Hippocampal formation (tissue), 2 donors: ENCODE measurements at places on chromosomes 5 and 9.
A peak's percentile ranks its signal among the peaks of the same experiment; 100 is the strongest.

GRCh38 chr5:154523709-154524108 lies 45.7 kb upstream of the HAND1 start:
- no peak for DNase-seq

DNA sequence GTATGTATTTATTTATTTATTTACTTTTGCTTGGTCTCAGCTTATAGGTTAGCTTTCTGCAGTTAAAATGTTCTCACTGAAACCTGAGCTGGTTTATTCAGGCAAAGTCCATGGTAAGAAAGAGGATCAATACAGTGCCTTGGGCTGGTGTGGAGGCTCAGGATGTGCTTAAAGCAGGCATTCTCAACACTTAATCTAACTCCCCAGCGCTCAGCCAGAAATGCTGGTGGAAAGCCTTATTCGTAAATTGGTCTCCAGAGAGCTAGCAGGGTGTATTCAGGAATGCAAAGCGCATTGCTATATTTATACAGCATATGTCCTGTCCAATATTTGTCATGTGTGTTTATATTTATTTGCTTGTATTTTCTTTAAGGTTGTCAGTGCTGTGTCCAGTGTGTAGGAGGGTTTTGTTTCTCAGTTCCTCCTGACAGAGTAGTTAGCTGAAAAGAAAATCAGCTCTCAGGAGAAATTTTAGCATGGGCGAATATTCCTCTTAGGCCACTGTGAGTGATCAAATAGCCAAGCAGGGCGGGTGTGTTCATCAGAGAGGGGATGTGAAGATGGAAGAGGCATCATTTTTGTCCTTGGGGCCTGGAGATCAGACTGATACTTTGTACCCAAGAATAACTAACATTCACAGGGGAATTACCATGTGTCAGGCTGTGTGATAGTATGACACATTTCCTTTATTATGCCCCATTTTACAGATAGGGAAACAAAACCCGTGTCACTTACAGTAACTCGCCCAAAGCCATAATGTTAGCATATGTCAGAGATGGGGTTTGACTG lies 65.8 kb downstream of the DOCK2 start:
- DNase-seq, result no peak

DNA sequence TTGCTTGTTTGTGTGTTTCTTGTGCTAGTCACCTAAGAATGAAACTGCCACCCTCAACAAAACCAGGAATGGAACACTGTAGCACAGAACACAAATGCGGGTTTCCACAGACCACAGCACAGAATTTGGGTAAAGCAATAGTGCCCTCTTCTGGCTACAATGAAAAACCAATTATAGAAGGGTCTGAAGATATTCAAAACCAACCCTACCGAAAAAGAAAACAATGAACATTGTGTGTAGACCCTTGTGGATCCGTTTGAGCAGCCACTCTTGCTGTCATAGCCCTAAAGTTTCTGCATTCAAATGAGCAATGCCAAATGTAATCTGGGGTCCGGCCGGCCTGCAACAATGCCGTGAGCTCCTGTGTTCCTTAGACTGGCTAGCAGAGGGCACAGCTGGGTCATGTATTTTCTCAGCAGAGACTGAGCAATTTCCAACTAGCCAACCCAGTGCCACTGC lies 8.3 kb upstream of the ENC1 start:
- DNase-seq, result peak; percentile 75

DNA sequence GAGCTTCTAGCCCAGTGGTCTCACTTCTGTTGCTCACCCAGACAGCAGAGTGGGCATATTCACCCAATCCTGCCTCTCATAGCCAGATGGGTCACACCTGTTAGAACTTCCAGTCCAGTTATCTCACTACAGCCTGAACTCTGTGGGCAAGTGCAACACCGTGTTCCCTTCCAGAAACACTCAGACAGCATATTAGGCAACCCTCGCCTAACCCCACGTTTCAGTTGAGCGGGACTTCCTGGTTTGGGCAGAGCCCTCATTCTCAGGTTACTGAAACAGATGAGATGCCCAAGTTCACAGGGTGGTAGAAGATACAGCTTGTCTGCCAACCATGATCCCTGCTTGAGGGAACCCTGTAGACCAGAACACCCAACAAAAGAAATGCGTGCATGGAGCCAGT lies 538.2 kb downstream of the CYLC2 start:
- no peak for DNase-seq

DNA sequence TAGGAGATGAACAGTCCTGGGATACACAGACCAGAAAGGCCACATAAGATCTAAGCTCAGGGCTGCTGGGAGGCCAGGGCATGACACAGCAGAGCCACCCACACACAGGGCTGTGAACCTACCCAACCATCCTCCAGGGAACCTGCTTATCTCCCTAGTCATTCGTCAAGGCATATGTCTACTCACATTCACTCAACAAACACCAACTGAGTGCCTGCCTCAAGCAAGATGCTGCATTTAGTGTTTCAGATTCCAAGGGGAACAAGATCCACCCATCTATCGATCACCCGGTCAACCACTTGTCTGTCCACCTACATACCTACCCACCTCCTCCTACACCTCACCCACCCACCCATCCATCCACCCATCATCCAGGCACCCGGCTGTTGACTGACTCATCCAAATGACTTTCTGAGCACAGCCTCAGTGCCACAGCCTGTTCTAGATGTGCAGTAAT lies 1.9 kb downstream of the DPM2 start:
- no peak for DNase-seq

GRCh38 chr9:134385915-134386314 lies 59.7 kb downstream of the RXRA start:
- no peak for DNase-seq

DNA sequence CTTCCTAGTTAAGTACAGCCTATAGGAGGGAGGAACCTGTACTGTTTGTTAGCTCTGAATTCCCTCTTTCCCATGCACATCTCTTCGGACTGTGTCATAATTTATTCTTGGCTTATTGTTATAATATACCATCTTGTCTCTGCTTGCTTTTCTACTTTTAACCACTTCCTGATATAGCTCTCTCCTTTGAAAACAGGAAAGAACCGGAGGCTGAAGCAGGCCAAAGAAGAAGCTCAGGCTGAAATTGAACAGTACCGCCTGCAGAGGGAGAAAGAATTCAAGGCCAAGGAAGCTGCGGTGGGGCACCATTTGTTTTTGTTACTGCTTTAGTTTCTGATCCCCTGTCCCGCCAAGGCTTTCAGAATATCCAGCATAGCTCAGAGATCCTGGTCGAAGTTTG lies 4.8 kb downstream of the ATP6V1G1 start:
- DNase-seq, result no peak

GRCh38 chr5:150473673-150474358 lies 24.3 kb upstream of the RPS14 start:
- DNase-seq, result no peak

- no peak for DNase-seq
Observed at GRCh38 chr9:132732326-132733259, 62.3 kb downstream of the GTF3C4 start.

DNA sequence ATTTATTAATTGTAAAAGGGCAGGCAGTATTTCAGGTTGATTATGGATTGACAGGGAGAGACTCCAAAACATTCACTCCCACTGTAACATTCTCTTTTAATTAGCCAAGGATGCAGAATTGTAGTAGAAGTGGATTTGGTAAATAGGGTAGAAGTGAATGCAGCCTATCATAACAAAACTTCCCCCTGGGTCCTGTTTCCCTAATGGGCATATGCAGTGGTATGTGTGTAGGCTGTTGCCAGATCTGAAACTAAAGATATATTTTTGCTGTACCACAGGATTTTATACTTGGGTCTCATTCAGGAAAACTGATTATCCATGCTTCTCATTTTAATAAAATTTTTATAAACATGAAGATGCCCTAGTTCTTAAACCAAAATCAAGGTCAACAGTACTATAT lies 351.2 kb downstream of the KDM4C start:
- no peak for DNase-seq

DNA sequence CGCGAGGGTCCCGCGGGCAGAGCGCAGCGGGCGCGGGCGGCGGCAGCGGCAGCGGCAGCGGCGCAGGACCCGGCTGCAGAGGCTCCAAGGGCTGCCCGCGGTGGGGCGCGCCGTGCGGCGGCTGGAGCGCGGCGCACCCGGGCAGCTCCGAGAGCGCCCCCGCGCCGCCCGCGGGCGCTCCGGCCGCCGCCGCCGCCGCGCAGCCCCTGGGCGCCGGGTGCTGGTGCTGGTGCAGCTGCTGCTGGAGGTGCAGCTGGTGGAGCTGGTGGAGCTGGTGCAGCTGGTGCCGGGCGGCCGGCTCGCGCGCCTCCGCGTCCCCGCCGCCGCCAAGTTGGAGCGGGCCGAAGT lies 644 bp downstream of the IER5L start:
- DNase-seq, result no peak

DNA sequence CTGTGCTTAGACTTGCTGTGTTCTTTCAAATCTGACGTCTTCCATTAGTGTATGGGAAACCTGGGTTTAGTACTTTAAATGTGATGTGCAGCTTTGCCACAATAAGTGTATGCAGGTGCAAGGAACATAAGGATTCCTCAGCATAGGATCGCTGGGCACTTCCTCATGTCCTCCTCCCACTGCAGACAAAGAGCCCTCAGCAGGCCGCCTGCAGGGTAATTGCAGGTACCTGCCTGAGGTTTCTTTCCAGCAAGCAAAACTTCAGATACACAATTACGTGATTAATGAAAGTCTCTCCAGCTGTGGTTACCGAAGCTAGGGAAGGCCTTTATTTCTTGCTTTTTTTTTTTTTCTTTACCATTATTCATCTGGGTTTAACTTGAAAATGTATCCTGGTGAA lies 233.1 kb downstream of the RFK start:
- DNase-seq, result no peak

- DNase-seq, result no peak
Observed at GRCh38 chr5:142501890-142502289, 177.1 kb upstream of the SPRY4 start.

DNA sequence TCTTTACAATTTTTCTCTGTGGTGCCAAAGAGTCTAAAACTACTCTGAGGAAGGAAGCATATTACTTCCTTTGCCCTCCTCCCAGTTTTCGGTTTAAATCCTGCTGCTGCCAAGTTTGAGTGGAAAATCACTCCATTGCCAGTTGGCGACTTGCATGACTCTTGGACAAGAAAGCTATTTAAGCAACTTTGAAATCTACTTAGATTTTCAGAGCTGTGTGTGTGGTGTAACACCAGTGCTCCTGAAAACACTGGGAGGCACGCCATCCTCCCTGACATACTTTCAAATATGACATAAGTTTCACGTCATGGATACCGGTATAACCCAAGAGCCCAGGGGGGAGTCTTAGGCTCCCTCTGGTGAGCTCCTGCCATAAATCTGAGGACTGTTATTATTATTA lies 83.5 kb upstream of the RIOK2 start:
- DNase-seq, result peak; percentile 50

DNA sequence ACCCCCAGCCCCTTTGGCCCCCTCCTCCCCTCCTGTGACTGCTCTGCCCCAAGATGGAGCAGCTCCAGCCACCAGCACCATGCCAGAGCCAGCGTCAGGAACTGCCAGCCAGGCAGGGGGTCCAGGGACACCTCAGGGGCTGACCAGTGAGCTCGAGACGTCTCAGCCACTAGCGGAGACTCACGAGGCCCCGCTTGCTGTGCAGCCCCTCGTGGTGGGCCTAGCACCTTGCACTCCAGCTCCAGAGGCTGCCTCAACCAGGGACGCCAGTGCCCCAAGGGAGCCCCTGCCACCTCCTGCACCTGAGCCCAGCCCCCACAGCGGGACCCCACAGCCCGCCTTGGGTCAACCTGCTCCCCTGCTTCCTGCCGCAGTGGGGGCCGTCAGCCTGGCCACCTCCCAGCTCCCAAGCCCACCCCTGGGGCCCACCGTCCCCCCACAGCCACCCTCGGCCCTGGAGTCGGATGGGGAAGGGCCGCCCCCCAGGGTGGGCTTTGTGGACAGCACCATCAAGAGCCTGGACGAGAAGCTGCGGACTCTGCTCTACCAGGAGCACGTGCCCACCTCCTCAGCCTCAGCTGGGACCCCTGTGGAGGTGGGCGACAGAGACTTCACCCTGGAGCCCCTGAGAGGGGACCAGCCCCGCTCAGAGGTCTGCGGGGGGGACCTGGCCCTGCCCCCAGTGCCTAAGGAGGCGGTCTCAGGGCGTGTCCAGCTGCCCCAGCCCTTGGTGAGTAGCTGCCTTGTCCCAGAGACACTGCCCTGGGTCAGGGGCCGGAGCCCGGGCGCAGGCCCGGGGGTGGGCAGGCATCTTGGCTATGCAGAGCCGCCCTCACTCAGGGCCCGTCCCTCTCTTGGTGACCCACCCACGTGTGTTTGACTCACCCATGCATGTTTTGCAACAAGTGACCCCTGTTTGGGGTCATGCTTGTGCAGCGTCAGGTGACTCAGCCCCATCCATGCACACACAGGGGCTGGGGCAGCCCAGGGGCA lies 105.2 kb downstream of the WNK2 start:
- DNase-seq, result no peak

DNA sequence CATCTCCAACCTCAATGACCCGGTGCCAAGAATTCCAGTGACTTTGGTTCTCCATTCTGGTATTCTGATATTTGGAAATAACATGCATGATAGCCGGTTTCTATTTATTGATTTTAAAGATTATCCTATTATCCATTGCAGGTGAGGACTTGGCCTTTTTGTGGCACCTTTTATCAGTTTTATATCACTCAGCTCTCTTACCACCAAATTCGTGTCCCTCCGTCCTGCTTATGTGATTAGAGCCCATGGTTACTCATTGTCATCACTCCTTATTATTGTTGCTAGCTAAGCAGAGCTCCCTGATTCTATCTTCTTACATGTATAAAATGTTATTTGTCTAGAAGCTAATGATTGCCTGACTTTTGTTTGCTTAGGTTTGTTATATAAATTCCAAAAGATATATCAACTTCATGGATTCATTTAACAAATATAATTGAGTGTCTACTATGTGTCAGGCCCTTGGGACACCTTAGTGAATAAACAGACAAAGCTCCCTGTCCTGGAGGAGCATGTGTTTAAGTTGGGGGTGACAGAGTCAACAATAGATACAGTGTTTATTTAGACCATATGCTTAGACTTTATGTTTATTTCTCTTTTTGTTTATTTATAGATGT lies 138.2 kb downstream of the ADAMTS16 start:
- no peak for DNase-seq

GRCh38 chr5:142872795-142873194 lies 102.6 kb downstream of the ARHGAP26 start:
- no peak for DNase-seq

- no peak for DNase-seq
Observed at GRCh38 chr5:3736926-3737325, 141.3 kb downstream of the IRX1 start.

DNA sequence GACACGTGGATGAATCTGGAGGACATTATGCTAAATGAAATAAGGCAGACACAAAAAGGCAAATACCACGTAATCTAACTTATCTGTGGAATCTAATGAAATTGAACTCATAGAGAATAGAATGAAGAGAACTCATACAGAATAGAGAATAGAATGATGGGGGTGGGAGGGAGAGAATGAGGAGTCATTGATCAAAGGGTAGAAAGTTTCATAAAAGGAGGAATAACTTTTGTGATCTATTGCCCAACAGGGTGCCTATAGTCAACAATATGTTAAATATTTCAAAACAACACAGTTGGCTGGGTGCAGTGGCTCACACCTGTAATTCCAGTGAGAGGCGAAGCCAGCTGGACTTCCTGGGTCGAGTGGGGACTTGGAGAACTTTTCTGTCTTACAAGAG lies 54.9 kb upstream of the ZNF169 start:
- no peak for DNase-seq

GRCh38 chr9:3237121-3237520 lies 288.7 kb downstream of the RFX3 start:
- no peak for DNase-seq
